ENCODE measurements at places on chromosomes 11 and 22. TPM values are rescaled to one million over a fixed set of nuclear protein-coding genes. Genes with fewer than 3 reads are reported as not detected.

The MUC2 gene
- not detected for total RNA-seq

The OLFML1 gene
- not detected for total RNA-seq

DNA sequence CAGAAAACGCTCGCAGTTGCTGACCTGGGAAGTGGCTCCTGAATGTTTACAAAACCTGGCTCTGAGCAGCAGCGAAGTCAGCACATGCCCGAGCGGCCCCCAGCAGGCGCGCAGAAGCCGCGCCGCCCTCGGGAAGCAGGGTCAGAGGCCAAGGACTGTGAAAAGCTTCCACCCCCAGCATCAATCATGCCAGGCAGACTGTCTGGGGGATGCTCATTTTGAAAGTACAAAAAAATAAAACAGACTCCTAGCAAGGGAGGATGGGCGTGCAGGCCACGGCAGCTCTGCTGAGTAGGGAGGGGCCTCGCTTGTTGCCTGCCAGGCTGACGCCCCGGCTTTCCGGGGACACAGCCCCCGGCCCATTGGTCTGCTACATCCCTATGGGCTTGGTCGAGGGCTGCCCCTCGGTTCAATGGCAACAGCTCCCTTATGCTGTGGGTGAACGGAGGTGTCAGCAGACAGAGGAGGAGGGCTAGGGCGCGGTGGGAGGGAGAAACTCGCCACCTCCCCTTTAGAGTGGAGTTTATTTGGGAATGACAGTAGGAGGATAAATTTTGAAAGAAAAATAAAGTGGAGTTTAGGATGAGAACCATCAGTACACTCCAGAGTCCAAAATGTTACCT, 37.7 kb upstream of the GNB1L start:
- DNase-seq, result no peak

The CNIH2 gene
- total RNA-seq, result not detected

GRCh38 chr11:35491231-35491871, 34.1 kb downstream of the PAMR1 start:
- peak; percentile 7 for DNase-seq

DNA sequence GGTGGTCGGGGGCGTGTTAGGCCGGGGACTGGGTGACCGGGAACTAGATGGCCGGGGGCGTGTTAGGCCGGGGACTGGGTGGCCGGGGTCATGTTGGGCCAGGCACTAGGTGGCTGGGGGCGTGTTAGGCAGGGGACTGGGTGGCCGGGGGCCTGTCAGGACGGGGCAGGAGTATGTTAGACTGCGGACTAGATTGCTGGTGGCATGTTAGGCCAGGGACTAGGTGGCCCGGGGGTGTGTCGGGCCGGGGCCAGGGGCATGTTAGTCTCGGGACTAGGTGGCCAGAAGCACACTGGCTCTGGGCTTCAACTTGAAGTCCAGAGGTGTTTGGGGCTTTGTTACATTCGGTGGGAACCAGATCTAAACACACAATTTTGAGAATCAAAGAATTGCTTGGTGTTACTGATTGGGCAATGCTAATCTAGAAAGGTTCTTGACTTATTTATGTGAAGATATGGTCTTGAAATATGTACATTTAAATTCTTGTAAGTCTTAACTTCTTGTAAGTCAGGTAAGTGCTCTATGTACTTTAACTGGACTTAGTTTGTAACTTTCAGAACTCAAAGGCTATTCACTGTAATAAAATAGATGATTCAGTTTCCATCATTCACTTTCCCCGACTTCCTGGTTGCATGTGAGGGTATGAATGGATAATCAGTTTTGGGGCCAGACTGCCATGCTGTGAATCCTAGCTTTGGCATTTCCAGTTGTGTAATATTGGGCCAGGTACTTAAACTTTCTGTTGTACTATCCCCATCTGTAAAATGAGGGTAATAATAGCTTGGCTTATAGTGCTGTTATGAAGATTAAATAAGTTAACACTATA, 1.1 kb downstream of the EXT2 start:
- peak; percentile 10 for DNase-seq

The PANX2 gene
- 0.12 TPM for total RNA-seq

DNA sequence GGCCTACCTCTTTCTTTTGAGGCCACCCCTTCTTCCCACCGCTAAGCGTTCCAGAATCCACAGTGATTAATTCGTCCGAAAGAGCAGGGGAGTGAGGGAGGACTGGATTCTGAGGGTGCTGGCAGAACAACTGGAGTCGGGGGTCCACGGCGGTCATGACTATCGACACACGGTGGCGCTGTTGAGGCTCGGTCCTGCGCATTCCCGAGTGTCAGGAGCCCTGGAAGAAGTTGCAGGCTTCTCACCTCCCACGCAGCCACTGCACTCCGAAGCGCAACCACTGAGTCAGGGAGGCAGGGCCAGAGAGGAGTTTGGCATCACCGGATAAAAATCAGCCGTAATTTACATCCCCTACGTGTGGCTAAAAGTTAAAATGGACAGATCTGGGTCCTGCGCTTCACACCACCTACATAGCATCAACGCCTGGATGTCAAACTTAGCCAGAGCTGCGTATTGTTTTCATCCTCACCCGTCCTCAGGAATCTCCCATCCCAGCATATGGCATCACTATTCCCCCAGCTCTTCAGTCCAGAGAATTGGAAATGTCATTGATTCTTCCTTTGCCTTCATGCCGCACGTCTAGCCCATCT, 10.7 kb upstream of the CTSF start:
- DNase-seq, result peak; percentile 65

The CTSW gene
- total RNA-seq, result not detected

The MUC6 gene
- not detected for total RNA-seq

DNA sequence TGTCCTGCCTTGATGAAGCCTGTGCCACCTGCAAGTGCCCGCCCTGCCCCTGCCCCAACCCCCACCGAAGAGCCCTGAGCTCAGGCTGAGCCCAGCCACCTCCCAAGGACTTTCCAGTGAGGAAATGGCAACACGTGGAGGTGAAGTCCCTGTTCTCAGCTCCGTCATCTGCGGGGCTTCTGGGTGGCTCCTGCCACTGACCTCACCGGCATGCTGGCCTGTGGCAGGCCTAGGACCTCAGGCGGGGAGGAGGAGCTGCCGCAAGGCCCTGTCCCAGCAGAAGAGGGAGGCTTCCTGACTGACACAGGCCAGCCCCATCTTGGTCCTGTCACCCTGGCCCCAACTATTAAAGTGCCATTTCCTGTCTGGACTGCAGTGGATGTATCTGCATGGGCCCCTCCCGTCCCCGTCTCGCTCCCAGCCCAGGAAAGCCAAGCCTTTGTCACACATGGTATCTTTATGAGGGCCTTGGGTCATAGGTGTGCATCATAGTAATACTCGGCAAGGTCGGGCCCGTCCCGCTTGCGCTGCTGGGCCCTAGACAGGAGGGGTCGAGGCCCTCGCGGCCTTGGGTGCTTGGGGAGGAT, 882 bp downstream of the FREY1 start:
- DNase-seq, result no peak

DNA sequence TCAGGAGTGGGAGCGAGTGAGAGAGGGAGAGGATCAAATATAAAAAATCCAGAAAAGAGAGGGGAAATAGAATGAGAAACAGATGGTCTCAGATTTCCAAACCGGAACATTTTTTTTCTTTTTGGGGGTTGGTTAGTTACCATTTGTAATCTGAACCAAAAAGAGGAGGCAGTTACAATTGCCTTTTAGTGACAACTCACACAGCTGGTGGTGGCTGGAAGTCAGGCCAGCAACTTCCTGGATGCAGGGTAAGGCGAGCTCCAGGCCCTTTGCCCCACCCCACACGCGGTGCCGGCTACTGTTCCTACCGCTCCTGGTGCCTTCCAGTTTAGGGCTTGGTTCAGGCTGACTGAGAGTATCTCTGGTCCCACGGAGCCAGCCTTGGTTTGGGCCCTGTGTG, 21.0 kb upstream of the UBASH3B start:
- DNase-seq, result peak; percentile 69

- DNase-seq, result no peak
These were observed 20.1 kb upstream of the PAMR1 start for GRCh38 chr11:35545391-35546003.

The OR2D2 gene
- not detected for total RNA-seq

DNA sequence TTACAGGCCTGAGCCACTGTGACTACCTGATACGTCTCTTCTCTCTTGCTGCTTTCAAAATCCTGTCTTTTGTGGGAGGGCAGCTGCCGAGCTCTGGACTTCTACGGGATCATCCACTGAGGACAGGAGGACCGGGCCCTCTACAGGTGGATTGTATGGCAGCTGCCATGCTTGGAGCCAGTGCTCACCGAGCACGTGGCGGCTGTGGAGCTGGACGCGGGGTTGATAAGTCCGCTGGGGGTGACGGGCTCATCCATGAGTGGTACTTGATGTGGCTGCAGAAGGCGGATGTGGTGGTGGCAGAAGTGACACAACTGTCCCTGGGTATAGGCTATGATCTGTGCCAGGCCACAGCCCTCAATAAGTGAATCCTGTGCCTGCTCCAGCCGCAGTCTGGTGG, 1.8 kb upstream of the CYP2D6 start:
- DNase-seq, result no peak

GRCh38 chr22:38859581-38860282, 12.3 kb downstream of the CBX6 start:
- DNase-seq, result no peak

DNA sequence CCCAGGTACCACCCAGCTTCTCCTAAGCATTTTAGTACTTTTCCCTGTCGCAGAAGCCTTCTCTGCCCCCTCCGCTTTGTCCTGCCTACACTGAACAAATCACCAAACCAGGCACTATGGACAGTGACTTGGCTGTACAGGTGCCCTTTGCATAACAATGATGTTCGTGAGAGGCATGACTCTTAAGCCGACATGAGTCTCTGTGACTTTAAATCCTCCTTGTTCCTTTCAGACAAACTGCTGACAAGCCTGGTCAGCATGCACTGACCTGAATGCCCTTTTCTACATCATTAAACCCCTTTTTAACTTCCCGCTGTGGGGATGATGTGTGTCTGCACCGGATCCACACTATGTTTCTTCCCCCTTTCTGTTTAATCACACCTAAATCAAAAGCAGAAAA, 16.6 kb downstream of the CAVIN3 start:
- no peak for DNase-seq

GRCh38 chr11:121367844-121368225, 75.3 kb downstream of the SC5D start:
- DNase-seq, result no peak

DNA sequence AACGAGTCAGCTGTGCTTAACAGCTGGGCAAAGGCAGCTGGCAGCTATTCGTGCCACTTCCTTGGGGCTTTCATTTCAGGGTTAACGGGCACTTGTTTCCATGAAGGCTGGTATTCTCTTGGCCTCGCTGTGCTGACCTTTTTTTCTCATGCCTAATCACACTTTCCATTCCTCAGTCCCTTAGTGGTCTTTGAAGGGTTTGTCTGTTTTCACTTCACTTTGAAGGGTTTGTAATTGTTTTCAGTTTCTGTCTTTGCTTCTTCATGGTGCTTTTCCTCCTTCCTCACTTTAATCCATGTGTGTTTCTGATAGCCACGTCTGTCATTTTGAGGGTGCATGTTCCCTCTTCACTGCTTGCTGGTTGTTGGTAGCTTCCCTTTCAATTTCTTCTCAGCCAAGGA, 24.6 kb downstream of the PPIL2 start:
- no peak for DNase-seq

DNA sequence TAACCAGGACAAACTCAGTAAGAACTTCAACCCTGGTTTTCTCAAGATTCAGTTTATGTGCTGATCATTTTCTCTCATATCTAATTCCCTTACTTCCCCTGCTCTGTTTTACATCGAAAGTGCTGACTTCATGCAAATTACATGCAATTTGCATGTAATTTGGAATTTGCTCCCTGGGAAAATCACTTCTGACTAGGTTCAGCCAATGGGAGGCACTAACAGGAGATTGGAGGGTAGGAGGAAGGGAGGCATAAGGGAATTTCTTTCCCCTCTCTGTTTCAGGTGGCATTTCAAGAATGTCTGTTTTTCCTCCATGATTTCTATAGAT, 363.3 kb upstream of the CCDC90B start:
- no peak for DNase-seq

DNA sequence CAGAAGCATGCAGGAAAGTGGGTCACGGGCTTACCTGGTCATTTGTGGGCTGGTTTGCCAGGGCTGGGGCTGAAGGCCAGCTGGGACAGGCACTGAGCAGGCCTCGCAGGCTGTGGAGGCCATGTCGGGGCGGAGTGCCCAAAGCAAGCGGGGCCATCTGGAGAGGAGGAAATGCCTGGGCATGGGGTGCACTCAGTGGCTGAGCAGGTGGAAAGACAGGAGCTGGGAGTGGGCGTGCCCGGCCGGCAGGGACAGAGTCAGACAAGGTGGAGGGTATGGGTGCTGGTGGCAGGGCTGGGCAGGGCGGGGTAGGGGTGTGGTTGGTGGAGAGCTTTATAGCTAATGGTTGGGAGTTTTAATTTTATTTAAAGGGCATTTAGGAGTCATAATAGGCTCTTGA, 27.4 kb downstream of the DAGLA start:
- no peak for DNase-seq

DNA sequence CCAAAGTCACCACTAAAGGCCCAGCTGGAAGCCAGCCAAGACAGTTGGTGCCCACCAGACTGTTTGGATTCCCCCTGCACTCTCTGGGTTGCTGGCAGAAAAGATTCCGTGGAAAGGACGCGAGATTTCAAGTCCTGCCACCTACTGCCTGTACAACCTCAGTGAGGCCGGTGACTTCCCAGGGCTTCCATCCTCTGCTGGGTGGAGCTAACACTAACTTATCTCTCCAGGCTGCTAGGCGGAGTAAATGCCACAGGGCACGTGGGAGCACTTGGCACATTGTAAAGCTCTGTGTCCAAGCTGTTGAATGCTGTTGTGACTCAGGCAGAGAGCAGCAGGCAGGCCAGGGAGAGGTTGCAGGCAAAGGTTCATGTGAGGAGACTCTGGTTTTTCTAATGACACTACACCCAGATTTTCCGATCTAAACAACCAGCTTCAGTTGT, 50.9 kb upstream of the CDON start:
- DNase-seq, result peak; percentile 99

GRCh38 chr22:17924735-17925364, 99.5 kb downstream of the MICAL3 start:
- no peak for DNase-seq

The YPEL1 gene
- total RNA-seq, result 0.07 TPM

GRCh38 chr11:117597071-117597470, 199.9 kb downstream of the DSCAML1 start:
- peak; percentile 33 for DNase-seq

DNA sequence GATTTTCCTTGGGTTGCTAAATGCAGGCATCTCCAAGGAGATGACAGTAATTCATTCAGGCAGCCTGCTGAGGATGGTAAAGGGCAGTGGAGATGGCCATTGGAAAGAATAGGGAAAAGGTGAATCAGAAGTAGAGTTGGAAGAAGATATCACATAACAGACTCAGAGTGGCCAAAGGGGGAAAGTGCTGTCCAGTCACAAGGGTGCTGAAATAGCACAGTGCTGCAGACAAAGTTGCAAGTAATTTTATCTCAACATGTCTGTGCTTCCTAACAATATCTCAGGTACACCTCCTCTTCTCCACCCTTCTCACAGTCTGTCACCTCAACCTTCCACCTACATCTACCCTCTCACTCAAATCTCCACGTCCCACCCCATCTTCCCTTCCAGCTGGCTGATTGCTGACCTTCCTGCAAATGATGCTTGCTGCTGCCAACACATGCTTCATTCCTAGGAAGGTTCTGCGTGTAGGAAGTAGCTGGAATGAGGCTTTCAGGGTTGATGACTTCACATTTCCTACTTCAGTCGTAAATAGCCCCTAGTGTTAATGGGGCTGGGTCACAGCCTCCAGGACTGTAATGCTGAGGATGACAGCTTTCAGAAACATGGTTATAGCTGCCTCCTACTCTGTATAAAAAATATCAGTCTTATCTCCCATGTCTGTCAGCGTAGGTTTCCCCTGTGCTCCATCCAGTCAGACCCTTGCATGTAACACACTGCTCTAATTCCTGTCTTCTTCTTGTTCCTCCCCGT, 123.9 kb downstream of the CTNND1 start:
- DNase-seq, result no peak

The SAA1 gene
- not detected for total RNA-seq

All from MG63 (cell line).